NCI-H345 (cell line): ENCODE measurements at places on chromosomes 7 and 10.

DNA sequence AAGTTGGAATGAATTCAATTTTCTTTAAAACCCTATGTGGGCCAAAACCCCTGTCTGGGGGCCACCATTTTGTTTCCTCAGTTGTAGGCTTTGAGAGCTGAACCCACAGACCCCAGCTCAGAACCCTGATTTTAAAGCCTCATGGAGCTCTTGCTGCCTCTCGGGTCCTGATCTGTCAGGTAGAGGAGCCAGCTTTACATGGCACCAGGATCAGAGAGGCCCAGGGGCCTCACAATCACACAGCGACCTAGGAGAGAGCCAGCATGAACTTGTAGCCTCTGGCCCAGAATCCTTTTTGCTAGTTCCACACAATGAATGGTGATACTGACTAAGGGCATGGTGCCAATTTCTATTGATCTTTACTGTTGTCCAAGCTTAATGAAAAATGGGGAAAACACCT, 84.3 kb upstream of the SORCS3 start:
- DNase-seq: no peak

- DNase-seq: no peak
These were observed 10.8 kb upstream of the PON1 start for GRCh38 chr7:95335093-95335492.

DNA sequence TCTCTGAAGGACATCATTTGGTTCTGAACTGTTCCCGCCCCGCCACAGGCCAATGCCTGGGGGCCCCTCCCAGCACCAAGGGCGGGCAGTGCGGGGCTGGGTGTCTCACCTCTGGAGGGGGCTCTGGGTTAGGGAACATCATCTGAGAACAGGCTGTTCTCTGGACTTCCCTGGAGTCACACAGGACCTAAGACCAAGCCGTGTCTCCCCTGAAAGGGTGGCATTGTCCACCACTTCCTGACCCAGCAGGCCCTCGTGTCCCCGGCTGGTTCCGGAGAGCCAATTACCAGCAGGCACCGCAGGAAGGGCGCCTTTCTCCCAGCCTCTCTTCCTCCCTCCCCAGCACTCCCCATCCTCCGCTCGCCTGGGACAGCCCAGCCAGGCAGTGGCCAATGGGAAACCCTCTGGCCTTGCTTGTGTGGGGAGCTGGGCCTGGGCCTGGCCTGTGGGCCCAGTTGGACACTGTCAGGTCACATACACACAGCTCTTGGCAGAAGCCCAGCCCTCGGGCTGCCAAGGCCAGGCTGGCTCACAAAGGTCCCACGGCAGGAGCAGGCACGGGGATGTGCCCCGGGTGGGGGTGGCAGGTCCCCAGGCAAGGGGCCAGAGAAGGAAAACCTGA, 119.5 kb downstream of the SPDYE5 start:
- no peak for DNase-seq

DNA sequence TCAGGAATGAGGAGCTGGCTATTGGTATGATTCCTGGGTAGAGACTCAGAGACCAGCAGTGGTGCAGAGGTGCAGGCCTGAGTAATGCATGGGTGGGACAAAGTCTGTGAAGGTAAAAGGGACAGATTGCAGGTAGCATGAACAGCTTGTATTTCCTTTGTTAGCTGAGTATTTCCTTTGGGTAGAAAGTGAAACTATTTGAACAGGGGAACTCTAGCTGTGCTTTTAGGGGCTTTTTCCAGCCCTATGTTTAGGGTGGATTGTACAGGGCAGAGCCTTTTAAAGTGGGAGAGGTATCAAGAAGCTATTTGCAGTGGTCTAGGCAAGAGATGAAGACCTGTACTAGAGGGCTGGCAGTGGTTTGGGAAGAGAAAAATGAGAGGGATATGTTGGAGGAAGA, 739.9 kb downstream of the REEP3 start:
- DNase-seq: no peak

DNA sequence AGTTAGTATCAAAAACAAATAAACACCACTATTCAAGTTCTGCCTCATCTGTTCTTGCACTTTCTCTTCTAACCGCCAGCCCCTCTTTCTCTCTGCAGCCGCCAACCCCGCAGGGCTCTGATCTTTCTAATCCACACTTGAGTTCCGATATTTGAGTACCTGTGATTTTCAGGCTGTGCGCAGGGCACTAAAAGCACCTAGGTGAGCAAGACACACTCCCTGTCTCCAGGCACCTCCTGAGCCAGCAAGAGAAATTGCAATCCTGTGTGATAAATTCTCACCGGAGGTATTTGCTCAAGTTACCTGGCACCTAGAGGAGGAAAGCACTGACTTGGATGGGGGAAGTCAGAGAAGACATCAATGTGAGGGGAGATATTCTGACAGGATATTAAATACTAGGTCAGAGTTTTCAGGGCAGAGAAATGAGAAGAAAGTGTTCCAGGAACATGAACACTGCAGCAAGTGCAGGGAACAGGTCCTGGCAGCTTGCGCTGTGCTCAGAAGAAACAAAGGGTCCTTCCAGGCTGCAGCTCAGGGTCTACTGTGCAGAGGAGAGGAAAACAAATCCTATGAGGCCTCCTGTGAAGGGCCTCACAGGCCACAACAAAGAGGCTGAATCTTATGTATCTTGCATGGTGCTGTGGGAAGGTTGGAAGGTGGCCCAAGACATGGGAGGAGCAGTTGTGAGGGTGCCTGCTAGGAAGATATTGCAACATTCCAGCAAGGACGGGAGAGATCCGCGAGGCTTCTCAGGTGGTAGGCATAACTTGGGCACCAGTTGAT, 568.7 kb upstream of the MGMT start:
- no peak for DNase-seq

GRCh38 chr7:40220421-40220911, 85.7 kb downstream of the SUGCT start:
- no peak for DNase-seq

- DNase-seq: no peak
These were observed 4.4 kb downstream of the PRKAR2B start for GRCh38 chr7:107048783-107049418.

DNA sequence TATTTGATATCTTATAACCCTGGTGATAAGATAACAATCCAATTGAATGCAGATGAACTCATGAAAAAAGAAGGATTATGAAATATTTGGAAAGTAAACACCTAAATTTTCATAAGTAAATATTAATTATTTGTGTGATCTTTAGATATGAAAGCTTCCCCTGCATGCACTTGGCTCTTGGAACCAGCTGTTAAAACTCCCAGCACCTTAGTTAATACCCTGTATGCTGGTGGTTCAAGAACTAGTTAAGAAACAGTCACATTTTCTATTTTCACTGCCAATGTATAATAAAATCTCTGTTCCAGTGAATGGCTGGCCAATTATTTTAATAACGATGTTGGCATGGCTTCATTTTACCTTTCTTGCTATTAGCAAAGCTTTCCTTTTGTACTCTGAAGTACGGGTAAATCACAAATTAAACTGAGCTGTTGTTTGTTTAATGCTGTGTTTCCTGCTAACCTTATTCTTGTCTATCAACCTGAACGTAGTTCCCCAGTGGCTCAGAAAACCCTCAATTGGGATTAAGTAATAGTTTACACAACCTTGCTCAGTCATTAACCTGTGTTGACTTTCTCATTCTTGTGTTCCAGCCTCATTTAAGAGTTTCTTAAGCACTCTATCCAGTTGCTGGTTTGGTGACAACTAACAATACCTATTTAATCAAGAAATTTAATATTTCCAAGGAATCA, 38.9 kb downstream of the MET start:
- peak; percentile 67 for DNase-seq

DNA sequence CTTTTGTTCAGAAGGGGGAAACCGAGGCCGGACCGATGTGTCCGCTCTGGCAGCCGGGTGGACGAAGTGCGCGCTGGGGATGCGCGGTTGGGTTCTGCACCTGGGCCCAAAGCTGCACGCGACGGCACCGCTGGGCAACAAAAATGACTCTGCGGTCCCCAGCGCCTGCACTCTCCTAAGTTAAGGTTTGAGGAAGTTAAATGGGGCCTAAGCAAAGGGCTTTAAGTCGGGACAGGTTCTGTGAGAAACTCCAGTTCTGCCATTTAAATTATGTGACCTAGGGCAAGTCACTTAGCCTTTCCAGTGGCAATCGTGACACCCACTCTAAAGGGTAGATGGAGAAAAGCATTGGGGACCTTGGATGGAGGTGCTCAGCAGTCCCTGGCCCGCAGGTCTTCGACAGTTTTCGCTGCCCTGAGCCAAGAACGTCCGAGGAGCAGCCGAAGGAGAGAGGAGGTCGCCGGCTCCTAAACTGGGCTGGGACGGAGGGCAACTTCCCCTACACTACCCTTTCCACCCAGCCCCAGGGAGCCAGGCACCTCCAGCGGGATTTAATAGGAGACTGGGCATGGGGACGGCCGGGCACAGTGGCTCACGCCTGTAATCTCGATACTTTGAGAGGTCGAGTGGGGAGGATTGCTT, 534 bp upstream of the ACBD5 start:
- DNase-seq: peak; percentile 12

- no peak for DNase-seq
These were observed 579.3 kb downstream of the SH2D4B start for GRCh38 chr10:81116990-81117389.

- DNase-seq: peak; percentile 20
These were observed 86.6 kb upstream of the C7orf33 start for GRCh38 chr7:148503900-148504487.

DNA sequence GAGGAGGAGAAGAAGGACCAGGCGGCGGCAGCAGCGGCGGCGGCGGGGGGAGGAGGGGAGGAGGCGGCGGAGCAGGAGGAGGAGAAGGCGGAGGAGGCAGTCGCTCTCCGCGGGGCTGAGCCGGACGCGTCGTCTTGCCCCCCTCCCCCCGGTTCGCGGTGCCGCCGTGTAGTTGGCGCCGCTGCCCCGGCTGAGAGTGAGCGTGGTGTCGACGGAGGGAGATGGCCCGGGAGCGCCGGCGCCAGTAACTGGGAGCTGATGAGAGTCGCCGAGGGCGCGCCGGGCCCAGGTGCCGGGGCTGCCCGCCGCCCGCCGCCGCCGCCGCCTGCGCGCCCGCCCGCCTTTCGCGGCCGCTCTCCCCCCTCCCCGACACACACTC, 257 bp downstream of the WAC start:
- no peak for DNase-seq
